Smooth muscle cell of the brain vasculature (primary cell): ENCODE measurements at places on chromosomes 4 and X.

- DNase-seq: no peak
Observed at GRCh38 chrX:109596015-109596414, 29.0 kb downstream of the KCNE5 start.

DNA sequence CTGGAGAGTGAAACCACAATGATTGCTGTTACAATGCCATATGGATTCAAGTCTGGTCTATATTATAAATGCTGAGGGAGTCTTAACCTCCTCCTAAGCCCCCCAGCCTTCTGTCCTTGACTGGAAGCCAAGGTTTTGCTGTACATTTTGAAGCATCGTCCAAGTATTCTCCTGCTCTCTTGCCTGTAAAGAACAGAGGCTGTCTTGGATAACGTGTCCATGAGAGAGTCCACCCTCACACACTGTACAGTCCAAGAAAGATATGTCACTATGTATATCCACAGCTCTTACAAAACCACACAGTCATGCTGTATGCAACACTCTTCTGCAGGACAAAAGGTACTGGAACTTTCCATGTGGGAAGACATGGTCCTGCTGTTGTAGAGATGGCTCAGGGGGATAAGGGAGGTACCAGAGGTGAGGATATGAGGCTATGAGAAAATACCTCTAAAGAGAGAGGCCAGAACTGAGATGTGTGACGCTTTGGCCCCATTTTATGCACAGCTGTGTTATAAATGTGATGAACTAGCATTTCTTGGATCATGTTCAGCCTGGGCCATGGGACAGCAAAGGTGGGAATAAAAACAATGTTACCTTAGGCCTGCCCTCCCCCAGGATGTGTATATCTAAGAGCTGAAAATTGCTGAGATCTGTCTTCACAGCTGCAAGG is 678.6 kb downstream of the IQCM start:
- DNase-seq: no peak

GRCh38 chr4:78621395-78621794 is 69.8 kb downstream of the ANXA3 start:
- no peak for DNase-seq

DNA sequence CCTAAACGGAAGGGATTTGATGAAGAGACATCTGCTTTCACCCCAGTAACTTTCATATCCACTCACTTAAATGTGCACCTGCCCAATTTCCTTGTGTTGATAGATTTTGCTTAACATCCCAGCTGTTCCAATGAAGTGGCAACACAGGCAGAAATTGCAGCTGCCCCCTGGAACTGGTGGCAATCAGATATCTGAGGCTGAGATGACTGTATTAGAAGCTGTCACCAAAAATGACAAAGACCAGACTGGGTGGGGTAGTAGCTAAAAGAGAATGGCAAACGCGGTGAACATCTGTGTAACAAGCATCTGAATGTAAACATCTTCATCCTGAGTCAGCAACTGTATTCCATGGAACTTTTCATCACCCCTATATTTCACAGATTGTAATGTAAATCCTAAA is 17.1 kb downstream of the GABRA2 start:
- DNase-seq: no peak

- DNase-seq: no peak
Observed at GRCh38 chrX:15299941-15300851, 15.2 kb downstream of the ASB11 start.

- no peak for DNase-seq
Observed at GRCh38 chrX:66221856-66222255, 57.8 kb downstream of the HEPH start.

- no peak for DNase-seq
Observed at GRCh38 chr4:182752158-182752910, 164.9 kb downstream of the DCTD start.

- no peak for DNase-seq
Observed at GRCh38 chrX:8089141-8089540, 81.9 kb downstream of the VCX2 start.

DNA sequence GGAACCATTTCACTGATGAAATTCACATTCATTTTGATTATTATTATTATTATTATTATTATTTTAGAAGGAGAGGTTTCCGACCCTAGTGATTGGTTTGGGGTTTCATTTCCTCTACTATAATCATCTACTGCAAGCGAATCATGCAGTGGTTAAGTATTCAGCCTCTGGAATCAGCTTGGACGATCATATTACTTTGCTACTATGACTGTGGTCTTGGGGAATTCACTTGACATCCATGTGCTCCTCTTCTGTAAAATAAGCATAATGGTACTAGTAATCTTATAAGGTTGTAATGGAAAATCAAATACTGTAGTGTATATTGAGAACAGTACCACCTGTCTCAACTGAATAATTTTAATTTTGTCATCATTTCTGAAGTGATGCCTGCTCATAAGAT is 132.1 kb upstream of the SLC4A4 start:
- no peak for DNase-seq

DNA sequence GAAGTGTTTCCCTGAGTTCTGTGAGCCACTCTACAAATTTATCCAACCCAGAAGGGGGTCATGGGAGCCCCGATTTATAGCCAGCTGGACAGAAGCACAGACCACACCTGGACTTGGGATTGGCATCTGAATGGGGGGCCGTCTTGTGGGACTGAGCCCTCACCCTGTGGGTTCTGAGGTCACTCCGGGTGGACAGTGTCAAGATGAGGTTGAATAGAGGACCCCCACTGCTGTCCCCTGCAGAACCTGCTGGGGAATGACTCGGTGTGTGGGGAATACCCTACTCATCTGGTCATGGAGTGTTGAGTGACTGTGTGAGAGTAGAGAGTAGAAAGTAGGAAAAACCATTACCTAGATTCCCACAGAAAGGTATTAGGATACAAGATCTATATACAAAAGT is 67.5 kb downstream of the ZFYVE28 start:
- no peak for DNase-seq

DNA sequence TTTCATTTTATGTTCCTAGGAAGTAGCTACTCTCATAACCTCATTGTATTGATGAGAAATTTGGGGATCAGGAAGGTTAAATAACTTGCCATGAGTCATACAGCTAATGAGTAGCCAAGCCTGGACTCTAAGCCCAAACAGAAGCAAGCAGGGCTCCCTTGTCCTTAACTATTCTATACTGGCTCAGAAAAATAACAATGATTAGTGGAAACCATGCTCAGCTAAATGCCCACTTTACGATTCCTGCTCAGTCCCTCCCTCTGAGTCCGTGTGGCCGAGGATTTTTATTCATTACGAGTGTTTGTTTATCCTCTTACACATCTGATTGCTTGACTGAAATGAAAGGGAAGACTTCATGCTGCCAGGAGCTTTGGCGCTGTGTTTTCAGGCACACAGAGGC is 100.9 kb downstream of the SLC34A2 start:
- no peak for DNase-seq

- no peak for DNase-seq
Observed at GRCh38 chr4:113539408-113539807, 222.1 kb downstream of the CAMK2D start.

DNA sequence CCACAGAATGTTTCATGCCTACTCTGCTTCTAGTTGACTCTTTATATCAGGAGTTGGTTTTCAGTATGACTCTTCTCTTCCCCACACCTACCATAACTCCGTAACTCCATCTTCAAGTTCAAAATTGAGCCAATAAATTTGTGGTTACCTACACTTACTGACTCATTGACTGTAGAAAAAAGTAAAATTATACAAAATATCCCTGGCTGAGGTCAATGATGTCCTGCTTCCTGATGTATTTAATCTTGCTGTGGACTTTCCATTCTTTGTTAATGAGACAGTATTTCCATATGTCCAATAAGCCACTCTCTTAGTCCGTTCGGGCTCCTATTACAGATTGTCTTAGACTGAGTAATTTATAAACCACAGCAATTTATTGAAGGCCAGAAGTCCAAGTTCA is 9.9 kb upstream of the NLGN4X start:
- DNase-seq: no peak

- no peak for DNase-seq
Observed at GRCh38 chr4:137739391-137739790, 207.1 kb upstream of the PCDH18 start.

DNA sequence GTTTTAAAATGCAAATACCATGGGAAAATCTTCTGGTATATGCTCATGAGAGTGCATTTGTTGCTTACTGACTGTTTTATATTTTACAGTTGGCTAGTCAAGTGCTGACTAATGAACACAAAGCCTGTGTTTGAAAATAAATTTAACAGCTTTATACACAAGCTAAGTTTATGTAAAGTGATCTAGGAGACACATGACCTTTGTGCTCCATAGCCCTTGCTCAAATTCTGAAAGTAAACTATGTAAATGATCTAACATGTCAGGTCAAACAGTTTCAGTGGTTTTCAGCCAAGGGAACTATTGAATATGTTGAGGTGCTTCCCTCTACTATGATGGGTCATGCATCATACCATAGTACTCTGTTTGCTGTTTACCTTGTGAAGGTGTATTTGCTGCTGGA is 36.7 kb downstream of the DIAPH2 start:
- DNase-seq: no peak

DNA sequence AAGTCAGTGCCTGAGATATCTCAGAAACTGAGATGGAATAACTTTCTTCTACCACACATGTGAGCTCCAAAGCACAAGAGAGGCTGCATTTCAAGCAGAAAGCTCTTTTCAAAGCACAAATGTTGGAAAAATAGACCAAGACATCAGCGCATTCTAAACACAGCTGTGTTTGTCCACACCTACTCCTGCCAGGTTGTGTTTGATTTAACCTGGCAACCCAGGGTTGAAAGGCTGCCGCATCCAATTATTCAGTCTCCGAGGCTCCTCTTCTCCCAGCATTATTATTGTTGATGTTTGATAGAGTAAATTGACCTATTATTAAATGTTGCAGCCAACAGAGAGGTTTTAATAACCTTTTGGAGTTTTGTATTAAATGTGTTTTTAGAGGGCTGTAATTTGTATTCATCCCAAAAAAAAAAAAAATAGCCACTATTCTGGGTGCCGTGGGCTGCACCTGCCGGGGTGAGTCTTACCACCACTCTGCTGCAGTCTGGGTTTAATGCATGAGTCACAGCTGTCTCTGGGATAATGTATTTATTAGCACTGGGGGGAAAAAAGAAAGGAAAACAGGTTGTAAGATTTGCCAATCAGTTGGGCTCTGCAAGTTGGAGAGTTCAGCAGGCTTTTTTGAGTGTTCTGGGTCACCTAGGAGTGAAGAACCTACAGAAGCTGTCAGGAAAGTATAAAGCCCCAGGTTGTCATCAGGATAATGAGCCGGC is 105.2 kb upstream of the NOCT start:
- DNase-seq: no peak

- peak; percentile 2 for DNase-seq
Observed at GRCh38 chr4:142690406-142691163, 155.5 kb downstream of the INPP4B start.

GRCh38 chrX:40513012-40513411 is 67.8 kb upstream of the ATP6AP2 start:
- DNase-seq: no peak

DNA sequence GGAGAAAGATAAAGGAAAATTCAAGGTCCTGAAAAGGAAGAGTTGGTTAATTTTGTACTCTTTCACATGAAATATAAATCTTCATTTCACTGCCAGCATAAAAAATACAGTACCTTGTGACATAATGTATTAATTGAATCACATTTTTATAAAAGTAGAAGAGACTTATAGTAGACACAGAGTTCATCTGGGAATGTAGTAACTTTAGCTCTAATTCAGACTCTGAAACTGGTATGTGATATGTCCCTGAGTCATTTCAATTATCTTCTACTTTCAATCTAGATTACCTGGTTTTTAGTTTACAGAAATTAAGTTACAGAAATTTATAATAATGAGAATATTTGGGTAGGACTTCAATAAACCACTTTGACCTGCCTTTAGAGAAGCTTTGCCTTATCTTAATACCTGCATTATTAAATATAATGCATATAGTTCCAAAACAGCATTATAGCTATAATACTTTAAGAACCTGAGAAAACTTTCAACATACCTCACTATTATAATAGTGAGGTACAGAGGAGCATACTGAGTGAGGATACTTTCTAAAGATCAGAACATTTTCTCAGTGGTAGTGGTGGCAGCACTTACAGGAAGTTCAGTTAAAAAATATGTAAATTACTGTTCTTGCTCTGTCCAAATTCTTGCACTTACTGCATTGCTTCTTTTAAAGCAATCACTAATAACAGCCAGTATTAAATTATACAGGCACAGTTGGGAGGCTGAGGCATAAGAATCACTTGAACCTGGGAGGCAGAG is 11.2 kb downstream of the NEK1 start:
- no peak for DNase-seq

DNA sequence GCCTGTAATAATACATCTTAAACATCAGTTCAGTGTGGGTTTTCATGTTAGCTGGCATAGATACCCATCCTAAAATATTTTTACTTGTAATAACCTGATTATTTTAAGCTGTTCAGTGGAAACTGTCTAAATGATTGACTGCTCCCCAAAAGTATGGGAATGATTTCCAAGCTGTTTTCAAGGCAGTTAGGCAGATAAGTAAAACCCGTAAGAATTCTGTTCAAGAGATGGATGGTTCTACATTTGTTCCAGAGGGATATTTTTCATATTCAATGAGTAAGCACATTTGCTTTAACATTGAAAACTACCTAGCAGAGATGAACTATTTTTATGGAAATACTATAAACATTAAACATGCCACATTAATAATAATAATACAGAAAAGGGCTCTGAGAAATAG is 161.1 kb downstream of the UNC5C start:
- no peak for DNase-seq

- no peak for DNase-seq
Observed at GRCh38 chr4:181756451-181757095, 486.6 kb upstream of the TENM3 start.

DNA sequence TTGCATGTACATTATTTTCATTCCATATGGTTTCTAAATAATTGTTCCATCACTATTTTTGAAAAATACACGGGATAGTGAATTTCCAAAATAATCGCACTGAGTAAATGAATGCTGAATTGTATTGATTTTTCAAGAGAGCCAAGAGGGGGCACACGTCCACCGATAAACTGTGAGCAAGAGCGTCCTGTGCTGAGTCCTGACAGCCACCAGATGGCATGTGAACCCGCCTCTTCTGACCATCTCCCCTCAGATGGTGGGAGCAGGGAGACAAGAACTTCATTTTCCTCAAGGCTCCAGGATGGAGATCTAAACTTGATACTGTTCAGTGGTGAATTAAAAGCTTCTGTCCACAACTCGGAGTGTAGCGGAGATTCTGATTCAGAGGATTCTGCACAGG is 30.6 kb upstream of the IL9R start:
- no peak for DNase-seq

- no peak for DNase-seq
Observed at GRCh38 chr4:119536572-119537528, 91.8 kb downstream of the PDE5A start.
